ENCODE measurements at places on chromosomes 5 and 9.

GRCh38 chr5:131394128-131394527 is 130.3 kb downstream of the CDC42SE2 start:
- DNase-seq: no peak

DNA sequence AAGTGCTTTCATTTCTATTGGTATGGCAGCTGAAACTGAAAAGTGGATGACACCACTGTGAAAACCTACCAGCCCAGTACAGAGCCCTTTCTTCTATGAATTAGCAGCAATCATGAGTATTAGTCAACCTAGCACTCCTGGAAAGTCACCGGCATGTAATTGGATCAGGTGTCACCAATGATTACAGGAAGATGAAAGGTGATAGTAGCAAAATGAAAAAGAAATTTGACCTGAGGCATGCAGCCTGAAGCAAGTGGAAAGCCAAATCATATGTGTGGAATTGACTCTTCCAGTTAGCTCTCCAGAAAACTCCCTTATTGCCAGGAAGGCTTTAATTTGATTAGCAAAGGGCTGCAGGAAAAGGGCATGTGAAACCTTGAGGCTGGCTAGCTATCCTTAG is 81.2 kb upstream of the NAA35 start:
- no peak for DNase-seq

- no peak for DNase-seq
Measured at GRCh38 chr5:2675548-2675947, 75.9 kb downstream of the IRX2 start.

- no peak for DNase-seq
Measured at GRCh38 chr9:124511426-124511840, 4.2 kb upstream of the NR5A1 start.
